Ovary (tissue), 10 donors: ENCODE measurements at places on chromosomes 1 and 21. TPM values are rescaled to one million over a fixed set of nuclear protein-coding genes. Genes with fewer than 3 reads are reported as not detected.

CTSE gene
- 0.13 TPM for total RNA-seq

ERG gene
- 16.3 TPM for total RNA-seq

GPATCH2 gene
- 14.9 TPM for total RNA-seq

RASAL2 gene
- 10.5 TPM for total RNA-seq

GPR52 gene
- 2.9 TPM for total RNA-seq

FAM72C gene
- not detected for total RNA-seq

DNA sequence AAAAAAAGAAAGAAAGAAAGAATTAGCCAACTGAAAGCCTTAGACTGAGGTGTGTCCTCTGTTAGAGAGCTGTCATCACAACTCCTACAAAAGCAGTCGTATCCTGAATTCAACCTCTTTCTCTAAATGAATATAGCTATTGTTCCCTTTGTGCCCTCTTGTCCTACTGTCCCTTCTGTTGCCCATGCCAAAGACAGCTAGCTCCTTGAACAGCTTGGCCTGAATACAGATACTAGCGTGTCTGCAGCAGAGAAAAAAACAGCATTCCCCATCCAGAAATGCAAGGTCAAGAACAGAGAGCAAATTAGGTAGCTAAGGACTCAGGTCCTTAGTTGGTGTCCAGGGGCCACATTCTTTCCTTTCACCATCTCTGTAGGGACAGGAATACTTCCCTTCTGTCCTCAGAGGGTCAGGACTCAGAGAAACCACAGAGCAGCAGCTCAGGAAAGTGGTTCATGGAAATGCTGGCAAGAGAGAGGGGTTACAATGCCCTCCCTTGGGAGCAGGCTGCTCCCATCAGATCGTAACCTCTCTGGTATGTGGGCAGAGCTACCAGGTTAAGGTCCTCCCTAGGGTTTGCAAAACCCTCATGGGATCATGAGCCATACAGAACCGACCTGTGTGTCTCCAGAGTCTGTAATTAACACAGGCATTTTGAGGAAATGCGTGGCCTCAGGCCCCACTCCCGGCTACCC, 1.8 kb upstream of the ZBTB48 start:
- DNase-seq, result no peak

DNA sequence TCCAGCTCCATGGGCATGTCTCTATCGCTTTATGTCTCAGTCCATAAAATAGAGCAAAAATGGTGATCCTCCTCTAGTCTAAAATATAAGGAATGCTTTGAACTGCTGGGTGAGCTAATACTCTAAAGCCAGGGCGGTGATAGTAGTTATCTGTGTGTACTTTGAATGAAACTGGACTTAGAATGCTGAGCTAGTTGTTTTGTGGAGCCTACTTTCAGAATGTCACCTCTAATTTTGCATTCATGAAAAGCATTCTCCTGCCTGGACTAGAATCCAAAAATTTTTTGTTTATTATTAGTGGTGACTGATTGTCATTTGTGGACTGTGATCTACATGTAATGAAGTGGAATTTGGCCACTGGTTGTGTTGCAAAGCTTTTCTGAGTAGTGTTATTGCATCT, 241.6 kb upstream of the C1orf105 start:
- no peak for DNase-seq

DNA sequence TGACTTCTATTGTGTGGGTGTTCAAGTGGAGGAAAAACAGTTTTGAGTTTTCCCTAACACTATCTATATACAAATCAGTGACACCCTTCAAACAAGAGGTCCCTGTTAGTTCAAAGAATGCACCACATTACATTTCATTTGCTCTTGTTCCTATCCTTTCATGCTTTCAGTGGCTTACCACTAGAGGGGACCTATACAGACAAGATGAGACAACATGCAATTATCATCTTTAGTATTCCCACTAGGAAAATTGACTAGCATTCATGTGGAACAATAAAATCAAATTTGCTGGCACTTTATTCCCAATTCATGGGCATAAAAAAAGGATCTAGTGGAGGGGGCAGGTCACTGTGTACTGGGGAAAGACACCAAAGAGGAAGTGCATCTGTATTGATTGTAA, 13.3 kb upstream of the SIPA1L2 start:
- DNase-seq, result no peak

- DNase-seq, result no peak
Observed at GRCh38 chr1:85334962-85335361, 58.5 kb upstream of the BCL10 start.

DNA sequence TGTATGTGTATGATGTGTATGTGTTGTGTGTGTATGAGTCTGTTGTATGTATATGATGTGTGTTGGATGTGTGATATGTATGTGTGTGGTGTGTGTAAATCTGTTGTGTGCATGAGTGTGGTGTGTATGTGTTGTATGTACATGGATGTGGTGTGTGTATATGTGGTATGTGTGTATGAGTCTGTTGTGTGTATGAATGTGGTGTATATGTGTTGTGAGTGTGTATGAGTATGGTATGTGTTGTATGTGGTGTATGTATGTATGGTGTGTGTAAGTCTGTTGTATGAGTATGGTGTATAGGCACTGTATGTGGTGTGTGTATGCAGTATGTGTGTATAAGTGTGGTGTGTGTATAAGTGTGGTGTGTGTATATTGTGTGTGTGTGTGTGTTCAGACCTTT, 95.0 kb downstream of the PLXNA2 start:
- DNase-seq, result no peak

- no peak for DNase-seq
Observed at GRCh38 chr1:244598611-244599010, 54.3 kb upstream of the DESI2 start.

GRCh38 chr1:77511440-77511840, 171.0 kb downstream of the ZZZ3 start:
- DNase-seq, result no peak
